Activated naive CD4-positive, alpha-beta T cell treated with anti-CD3 and anti-CD28 coated beads for 36 hours (primary cell): ENCODE measurements at places on chromosomes 5 and 9. TPM values are rescaled to one million over a fixed set of nuclear protein-coding genes. Genes with fewer than 3 reads are reported as not detected.

KCTD16 gene
- total RNA-seq, result 0.27 TPM

DMRT2 gene
- not detected for total RNA-seq

DNA sequence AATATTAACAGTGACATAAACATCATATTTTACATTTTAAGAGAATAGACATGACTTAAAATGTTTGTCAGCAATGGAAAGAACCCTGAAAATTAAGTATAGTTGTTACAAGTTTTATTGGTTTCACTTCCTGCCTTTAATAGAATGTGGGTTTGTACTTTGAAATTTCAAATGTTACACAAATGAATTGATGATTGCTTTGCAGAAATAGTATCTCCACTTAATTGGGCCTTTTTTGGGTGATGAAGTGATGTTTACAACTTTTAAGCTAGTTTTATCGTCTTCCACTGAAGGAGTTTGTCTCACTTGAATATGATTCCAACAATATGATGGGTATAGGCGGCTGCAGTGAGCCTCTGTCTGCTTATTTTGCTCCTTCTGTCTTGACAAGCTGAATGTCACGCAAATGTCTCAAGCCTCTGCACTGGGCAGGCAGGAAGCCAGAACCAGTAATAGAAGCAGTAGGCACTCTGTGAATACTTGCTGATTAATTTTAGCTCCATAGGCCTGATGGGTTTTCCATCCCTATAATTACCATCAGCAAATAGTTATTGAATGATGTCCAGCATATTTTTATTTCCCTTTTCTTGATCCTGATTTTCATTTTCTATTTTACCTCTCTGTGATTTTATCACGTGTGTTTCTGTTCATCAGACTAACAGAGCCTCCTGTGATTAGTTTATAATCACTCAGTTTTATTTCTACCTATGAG, 10.6 kb upstream of the NR3C1 start:
- H3K4me3 ChIP-seq, result no peak overlapping the region
- no peaks in the 10 kb centered on the region for H3K36me3 ChIP-seq
- no peaks in the 10 kb centered on the region for H3K27me3 ChIP-seq
- H3K27ac ChIP-seq, result no peak overlapping the region
- H3K4me1 ChIP-seq, result peaks cover 14% of the 10 kb centered on the region

GRCh38 chr5:180824630-180825476, 22.2 kb upstream of the MGAT1 start:
- H3K4me3 ChIP-seq, result no peak overlapping the region
- peaks cover 10% of the 10 kb centered on the region for H3K36me3 ChIP-seq
- no peaks in the 10 kb centered on the region for H3K27me3 ChIP-seq
- H3K4me1 ChIP-seq, result peaks cover 36% of the 10 kb centered on the region

GRCh38 chr9:124345751-124346281, 69.4 kb downstream of the PSMB7 start:
- peaks cover 2% of the 10 kb centered on the region for H3K36me3 ChIP-seq
- no peaks in the 10 kb centered on the region for H3K4me1 ChIP-seq
- DNase-seq, result no peak
- no peak overlapping the region for H3K27ac ChIP-seq

DNA sequence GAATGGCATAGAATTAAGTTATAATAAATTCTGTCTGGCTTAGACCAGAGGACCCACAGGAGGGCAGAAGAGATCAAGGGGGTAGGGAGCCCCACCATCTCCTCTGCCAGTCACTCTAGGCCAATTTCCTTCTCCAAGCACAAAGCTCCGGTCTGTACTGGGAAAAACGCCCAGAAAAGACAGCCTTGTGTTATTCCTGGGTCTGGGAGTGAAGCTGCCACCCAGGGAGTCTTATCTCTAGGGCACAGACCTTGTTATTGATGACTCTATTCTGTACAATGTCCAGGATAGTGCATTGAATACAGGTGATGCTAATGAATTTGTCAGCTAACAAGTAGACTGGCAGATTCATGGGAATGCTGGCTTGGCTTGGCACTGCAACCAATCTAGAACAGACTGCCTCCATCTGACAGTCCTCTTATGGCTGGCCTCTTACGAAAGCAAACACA, 60.7 kb downstream of the MED27 start:
- H3K36me3 ChIP-seq, result peaks cover under 1% of the 10 kb centered on the region
- DNase-seq, result no peak
- H3K4me1 ChIP-seq, result peaks cover 4% of the 10 kb centered on the region
- H3K4me3 ChIP-seq, result no peak overlapping the region
- H3K27me3 ChIP-seq, result no peaks in the 10 kb centered on the region

DNA sequence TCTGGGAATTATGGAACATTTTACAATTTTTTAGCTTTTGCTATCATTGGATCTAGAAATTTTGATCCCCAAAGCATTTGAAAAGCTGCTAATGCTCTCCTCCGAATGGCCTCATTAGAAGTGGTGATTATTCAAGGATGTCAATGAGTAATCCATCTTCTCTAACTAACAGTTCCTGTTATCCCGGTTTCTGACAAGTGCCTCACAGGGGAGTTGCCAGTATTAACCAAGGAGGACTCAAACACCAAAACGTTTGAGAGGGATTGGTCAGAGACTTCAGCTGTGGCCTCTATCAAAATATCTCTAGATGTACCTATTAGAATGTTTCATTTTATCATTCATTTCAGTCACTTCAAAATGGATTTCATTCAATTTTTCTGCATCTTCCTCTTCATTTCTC, 208.3 kb upstream of the ITGA1 start:
- DNase-seq, result no peak
- H3K4me1 ChIP-seq, result no peaks in the 10 kb centered on the region
- no peak overlapping the region for H3K4me3 ChIP-seq
- no peak overlapping the region for H3K27ac ChIP-seq

GRCh38 chr5:71836559-71837112, 117.6 kb downstream of the CARTPT start:
- H3K27ac ChIP-seq, result no peak overlapping the region
- no peaks in the 10 kb centered on the region for H3K27me3 ChIP-seq
- H3K36me3 ChIP-seq, result no peaks in the 10 kb centered on the region
- DNase-seq, result no peak
- H3K4me1 ChIP-seq, result no peaks in the 10 kb centered on the region

- DNase-seq, result no peak
- H3K4me1 ChIP-seq, result no peaks in the 10 kb centered on the region
- no peak overlapping the region for H3K4me3 ChIP-seq
- no peaks in the 10 kb centered on the region for H3K27me3 ChIP-seq
- H3K27ac ChIP-seq, result no peak overlapping the region
Measured at GRCh38 chr9:104386013-104386412, 118.0 kb upstream of the OR13F1 start.

DNA sequence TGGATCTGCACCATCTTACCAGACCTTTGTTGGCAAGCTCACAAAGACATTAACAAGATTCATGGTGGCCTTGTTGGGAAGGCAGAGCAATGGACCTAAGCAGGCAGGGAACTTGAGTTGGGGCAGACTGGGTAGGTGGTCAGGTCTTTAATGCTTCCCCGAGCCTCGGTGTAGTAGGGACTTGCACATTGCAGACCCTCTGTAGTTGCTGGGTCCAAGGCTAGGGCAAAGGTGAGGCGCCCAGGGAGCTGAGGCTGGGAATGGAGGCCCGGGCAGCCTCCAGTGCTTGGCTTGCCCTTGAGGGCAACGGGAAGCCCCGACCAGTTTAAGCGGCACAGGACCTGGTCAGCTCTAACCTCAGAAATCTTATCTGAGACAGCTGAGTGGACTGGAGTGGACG, 24.1 kb downstream of the NKX2-5 start:
- H3K4me1 ChIP-seq, result no peaks in the 10 kb centered on the region
- H3K27ac ChIP-seq, result no peak overlapping the region
- H3K27me3 ChIP-seq, result peaks cover 10% of the 10 kb centered on the region
- H3K4me3 ChIP-seq, result no peak overlapping the region
- no peak for DNase-seq

GRCh38 chr5:98461485-98461884, 312.0 kb upstream of the RGMB start:
- H3K4me1 ChIP-seq, result no peaks in the 10 kb centered on the region
- peaks cover 2% of the 10 kb centered on the region for H3K27me3 ChIP-seq
- DNase-seq, result no peak
